ENCODE measurements at places on chromosomes 5 and 9. TPM values are rescaled to one million over a fixed set of nuclear protein-coding genes. Genes with fewer than 3 reads are reported as not detected.

The MCIDAS gene
- 1.9 TPM for total RNA-seq

The LCN15 gene
- not detected for total RNA-seq

The SIMC1 gene
- 14.7 TPM for total RNA-seq

The SPINK6 gene
- 0.45 TPM for total RNA-seq

The FAM151B gene
- total RNA-seq: 1.6 TPM

The FAM114A2 gene
- 11.4 TPM for total RNA-seq

The LAMC3 gene
- total RNA-seq: 2.0 TPM

The NCS1 gene
- total RNA-seq: 48.9 TPM

The LHFPL2 gene
- total RNA-seq: 68.3 TPM

The PCDHB4 gene
- total RNA-seq: 0.07 TPM

The GEMIN5 gene
- total RNA-seq: 23.0 TPM

The CETN3 gene
- 22.4 TPM for total RNA-seq

All from A549 treated with Hydrocortisone at 1 μM for 4 hours (cell line).